NCI-H1694 treated with DMSO at 0.1 percent for 48 hours (cell line): ENCODE measurements at places on chromosomes 12 and 14.

DNA sequence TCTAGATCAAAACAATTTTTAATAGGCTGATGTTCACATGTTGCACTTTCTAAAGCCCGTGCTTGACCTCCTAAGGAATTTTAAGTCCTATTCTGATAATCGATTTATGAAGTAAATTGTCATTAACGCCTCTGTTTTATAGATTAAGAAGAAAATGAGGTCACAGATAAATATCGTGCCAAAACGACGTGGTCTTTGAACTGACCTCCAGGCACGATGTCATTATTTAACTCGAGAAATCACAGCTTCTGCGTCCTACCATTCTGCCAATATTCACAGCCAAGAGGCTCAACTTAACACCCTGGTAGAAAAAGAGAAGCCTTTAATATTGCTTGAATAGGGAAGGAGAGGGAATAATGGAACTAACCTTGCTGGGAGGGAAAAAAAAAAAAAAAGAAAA, 888 bp upstream of the EEA1 start:
- no peak for DNase-seq

GRCh38 chr12:115630136-115630535, 647.4 kb downstream of the MED13L start:
- no peak for DNase-seq

GRCh38 chr12:51809193-51809592, 39.3 kb downstream of the FIGNL2 start:
- no peak for DNase-seq

DNA sequence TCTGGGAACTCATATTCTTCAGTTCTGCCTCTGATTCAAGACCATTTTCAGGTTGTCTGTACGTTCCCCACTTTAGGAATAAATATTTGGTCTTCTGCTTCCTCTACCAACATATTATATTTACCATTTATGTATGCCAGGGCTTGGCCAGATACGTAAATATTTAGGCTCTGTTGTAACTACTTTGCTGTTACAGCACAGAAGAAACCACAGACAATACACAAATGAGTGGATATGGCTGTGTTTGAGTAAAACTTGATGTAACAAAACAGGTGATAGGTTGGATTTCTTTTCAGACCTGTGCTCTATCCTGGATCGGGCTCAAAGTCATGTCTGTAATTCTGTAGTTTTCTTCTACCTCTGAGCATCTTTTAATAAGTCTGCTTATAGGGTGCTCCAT, 37.5 kb downstream of the RAP1B start:
- no peak for DNase-seq

GRCh38 chr12:46926526-46926925, 100.7 kb upstream of the SLC38A4 start:
- no peak for DNase-seq

DNA sequence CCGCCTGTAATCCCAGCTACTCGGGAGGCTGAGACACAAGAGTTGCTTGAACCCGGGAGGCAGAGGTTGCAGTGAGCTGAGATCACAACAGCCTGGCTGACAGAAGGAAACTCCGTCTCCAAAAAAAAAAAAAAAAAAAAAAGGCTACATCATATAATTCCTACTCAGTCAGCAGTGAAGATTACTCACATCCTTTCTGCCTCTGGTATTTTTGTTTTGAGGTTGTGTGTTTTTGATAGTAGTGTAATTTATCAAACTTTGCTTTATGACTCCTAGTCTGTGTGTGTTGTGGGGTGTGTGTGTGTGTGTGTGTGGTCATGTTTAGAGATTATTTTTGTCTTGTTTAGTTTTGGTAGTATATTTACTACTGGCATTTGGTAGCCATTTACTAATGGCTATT, 29.8 kb upstream of the DLGAP5 start:
- no peak for DNase-seq

- no peak for DNase-seq
Observed at GRCh38 chr12:108591267-108591980, 6.5 kb downstream of the TMEM119 start.

GRCh38 chr12:32836710-32837109, 59.9 kb downstream of the PKP2 start:
- no peak for DNase-seq

DNA sequence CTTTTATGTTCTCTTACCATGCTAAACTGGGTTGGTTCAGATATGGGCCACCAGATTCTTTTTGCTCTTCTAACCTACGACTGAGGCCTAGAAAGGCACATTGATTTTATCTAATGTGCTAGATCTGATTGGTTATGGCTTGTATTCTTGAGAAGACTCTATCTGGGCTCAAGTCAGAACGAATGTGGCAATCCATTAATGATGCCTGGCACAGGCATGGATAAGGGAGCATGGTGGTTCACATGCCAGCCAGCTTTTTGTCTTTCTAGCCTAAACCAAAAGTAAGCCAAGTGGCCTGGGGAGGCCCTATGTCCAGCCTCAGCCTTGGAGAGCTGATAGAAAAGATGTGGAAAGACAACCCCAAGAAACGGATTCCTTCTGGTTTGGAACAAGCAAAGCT, 82.7 kb downstream of the KNTC1 start:
- no peak for DNase-seq

GRCh38 chr12:103687253-103687652, 100.2 kb downstream of the STAB2 start:
- DNase-seq, result no peak

DNA sequence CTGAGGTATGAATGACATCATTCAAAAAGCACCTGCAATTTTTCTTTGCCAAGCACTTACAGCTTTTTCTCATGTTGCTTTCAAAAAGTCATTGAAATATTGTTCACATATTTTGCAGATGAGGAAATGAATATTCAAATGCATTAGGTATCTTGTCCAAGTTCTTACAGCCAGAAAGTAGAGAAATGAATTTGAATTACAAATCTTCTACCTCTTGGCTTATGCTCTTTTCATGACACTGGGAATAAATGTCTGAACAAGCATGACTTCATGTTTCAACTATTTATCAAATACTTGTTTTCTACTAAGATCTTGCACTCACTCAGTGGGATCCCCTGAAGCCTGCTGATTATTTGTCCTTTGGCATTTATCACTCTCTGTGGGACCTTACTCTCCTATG, 267.2 kb upstream of the BTG1 start:
- DNase-seq, result no peak

DNA sequence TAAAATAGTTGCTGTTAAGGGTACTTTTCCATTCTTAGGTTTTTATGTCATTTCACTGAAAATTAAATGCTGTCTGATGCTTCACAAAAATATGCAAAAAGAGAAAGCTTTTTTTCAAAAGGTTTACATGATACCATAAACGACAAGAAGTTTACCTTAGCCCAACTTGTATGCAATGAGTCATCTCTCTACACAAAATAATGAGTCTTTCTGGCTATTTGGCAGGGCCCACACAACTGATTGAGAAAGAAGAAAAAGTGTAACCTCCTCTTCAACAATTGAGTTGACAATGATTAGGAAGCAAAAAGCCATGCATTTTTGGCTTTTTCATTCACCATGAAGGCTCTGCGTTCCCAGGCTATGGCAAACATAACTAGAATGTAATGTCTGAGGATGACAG, 165.4 kb upstream of the CPNE8 start:
- no peak for DNase-seq

GRCh38 chr14:103846097-103846496, 1.3 kb downstream of the PPP1R13B start:
- no peak for DNase-seq

GRCh38 chr14:89841851-89842250, 112.7 kb downstream of the EFCAB11 start:
- DNase-seq, result no peak

DNA sequence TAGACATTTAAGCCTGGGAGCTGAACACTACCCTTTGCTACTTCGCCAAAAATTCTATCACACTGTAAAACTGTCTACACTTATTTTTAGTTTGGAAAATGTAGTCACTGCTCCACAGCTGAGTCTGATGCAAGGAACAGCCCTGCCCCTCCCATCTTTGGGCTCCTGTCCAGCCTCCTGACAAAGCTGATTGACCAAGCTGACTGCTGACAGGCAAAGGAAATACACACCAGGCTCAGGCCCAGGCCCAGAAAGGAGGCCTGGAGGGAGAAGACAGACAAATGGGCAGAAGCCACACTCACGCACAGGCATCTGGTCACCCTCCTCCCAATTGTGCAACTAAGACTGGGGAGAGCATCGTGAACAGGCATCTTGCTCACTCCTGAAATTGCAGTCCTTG, 55.3 kb downstream of the ISCA2 start:
- DNase-seq, result no peak

GRCh38 chr12:69583203-69583602, 2.1 kb upstream of the CCT2 start:
- no peak for DNase-seq

GRCh38 chr12:98559666-98560065, 33.8 kb upstream of the SLC25A3 start:
- no peak for DNase-seq

GRCh38 chr12:6092784-6093722, 31.4 kb downstream of the VWF start:
- no peak for DNase-seq

GRCh38 chr12:27821259-27821973, 41.4 kb upstream of the MANSC4 start:
- peak; percentile 73 for DNase-seq

DNA sequence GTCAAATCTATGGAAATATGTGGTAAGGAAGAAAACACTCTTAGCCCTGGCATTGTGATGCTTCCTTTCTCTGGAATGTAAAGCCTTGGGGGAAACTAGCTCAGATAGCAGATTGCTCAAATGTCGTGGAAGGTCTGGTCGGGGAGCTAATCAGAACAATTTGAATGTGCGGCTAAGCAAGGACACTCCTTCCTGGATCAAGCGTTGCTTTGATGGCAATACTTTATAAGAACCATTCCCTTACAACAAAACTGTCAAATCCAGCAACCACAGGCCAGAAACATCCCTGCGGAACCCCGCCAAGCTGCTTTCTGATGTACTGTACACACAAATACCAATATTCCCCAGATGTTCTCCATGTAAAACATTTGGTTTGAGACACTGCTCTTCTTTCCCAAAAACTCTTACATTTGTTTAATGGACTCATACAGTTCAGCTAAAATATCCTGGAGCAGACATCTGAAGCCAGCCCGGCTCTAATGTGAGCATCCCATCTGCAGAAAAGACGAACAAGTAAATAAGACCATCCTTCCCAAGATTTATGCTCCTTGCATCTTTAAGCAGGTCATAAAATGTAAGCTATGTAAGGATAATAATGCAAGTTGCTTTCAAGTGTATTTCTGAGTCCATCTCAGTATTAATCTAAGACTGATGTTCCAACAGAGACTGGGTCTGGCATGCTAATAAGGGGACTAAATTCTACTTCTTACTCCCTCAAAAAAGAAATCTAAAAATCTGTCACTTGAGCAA, 20.2 kb downstream of the NUAK1 start:
- DNase-seq, result no peak

GRCh38 chr14:104537613-104537988, 42.0 kb upstream of the C14orf180 start:
- DNase-seq, result no peak

DNA sequence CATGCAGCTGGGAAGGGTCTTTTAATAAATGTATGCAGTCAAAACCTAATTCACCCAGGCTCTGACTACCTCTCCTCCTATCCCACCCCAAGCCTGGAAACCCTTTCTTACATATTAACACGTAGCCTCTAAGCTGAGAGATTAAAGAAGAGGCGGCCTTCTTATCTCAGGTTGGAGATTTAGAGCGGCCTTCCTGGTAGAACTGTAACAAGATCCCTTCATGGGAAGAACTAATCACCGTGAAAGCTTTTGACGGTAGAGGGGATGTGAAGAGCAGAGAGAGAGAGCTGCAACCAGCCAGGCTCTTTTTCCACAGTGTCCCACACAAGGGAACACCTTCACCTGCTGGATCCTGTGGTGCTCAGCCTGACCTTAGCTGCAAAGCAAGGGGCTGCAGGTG, 367.4 kb downstream of the MED13L start:
- no peak for DNase-seq

DNA sequence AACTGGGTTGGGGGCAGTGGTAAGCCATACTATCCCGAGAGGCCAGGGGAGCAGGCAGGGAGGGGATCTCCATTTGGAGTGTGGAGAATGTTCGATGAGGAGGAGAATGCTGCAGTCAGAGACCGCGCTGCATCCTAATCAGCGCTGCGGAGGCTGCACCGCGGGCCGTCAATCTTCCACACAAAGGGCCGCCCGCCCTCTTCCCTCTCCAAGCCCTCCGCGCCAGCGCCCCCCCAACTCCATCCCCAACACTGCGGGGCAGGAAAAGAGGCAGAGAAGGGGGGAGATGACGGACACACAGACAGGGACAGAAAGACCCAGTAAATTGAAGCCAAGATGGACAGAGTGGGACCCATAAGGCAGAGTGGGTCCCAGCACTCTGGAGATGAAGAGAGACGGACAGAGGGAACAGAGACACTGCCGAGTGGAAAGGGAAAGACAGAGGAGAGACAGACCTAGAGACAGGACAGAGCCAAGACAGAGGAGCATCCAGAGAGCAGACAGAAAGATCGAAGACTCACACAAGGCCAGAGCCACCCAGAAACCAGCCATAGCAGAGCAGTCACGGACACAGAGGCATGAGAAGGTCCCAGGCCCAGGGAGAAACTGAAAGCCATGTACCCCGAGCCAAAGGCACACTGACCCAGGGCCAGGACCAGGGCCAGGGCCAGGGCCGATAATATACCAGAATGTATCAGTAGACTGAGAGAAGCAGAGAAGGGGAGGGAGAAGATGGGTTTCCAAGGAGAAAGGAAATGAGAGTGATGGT, 3.5 kb downstream of the CISTR start:
- DNase-seq, result no peak

GRCh38 chr14:104989951-104990303, 4.3 kb downstream of the CLBA1 start:
- DNase-seq, result no peak

DNA sequence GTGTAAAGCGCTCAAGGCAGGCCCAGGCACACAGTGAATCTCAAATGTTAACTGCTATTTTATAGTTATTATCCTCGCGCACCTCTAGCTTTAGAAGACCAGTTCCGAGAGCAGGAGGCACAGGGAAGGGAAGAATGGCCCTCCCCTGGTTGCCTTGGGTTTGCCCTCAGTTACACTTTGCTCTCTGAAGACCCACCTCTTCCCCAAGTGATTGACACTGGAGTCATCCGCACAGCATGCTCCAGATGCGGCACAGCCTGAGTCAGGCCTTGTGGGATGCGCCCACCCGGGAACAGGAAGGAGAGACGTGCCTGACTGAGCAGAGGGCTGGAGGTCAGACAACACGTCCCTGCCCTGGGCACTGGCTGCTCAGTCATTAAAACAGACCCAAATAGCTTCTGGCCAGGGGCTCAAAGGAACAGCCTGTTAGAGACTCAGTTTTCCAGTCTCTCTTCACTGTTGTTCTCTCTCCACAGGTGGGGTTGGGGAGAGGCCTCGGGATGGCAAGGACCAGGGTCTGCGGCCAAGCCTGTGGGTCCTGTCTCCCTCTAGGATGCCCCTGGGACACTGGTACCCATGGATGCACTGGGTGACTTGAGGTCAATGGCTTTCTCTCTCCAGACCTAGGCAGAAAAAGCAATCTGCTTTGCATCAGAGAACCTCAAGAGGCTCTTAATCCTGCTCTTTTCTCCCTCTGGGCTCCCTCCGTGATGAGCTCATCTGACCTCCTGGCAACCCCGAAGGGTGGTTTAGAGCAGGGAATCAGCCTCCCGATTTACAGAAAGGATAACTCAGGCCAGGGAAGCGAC, 13.6 kb upstream of the MLXIP start:
- DNase-seq, result no peak
